ENCODE measurements at places on chromosomes 16 and 17. TPM values are rescaled to one million over a fixed set of nuclear protein-coding genes. Genes with fewer than 3 reads are reported as not detected.

TNS4 gene
- 12.8 TPM for total RNA-seq

CNTNAP4 gene
- not detected for total RNA-seq

SLC16A5 gene
- total RNA-seq = 6.0 TPM

TNFRSF17 gene
- not detected for total RNA-seq

SEZ6L2 gene
- 0.42 TPM for total RNA-seq

IRX5 gene
- not detected for total RNA-seq

SYCE1L gene
- total RNA-seq = 4.3 TPM

TLCD2 gene
- 0.30 TPM for total RNA-seq

ENPP7 gene
- not detected for total RNA-seq

BTBD17 gene
- not detected for total RNA-seq

MT1M gene
- total RNA-seq = not detected

- no peak for DNase-seq
These were observed 5.7 kb upstream of the CDH5 start for GRCh38 chr16:66360624-66361324.

DNA sequence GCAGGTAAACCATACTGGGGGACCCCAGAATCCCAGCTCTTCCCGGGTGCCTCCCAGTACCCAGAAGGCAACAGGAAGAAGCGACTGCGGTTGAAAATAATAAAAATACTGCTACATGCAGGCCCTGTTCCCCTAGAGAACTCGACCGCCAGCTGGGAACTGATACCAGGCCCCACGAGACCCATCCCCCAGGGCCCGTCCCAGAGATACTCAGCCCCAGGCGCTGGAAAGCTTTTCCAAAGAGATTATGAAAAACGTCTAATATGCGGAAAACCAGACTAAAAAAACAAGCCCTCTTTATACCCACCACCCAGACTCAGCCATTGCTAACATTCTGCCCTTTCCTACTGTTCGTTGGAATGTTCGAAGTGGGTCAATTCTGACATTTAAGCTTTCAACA, 12.9 kb upstream of the MEAK7 start:
- no peak for DNase-seq

GRCh38 chr17:50779747-50780353, 12.5 kb upstream of the ANKRD40CL start:
- DNase-seq = peak; percentile 52

- no peak for DNase-seq
These were observed 21.4 kb downstream of the EMP2 start for GRCh38 chr16:10558746-10559641.

DNA sequence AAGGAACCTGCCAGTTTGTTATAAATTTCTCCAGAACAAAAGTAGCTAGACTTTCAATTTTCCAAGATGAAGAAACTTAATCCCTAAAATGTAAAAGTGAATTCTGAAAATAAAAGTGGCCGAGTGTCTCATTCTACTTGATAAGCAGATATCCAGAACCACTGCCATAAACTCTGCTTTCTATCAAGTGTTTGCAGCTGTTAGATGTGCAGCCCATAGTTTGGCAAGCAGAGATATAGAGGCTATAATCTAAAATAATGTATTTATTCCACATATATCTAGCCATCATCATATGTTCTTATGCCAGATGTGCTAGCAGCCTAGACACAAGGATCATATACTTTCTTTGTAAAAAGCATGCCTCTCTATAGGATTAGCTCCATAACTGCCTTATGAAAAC, 14.7 kb upstream of the FBXL20 start:
- DNase-seq = no peak

DNA sequence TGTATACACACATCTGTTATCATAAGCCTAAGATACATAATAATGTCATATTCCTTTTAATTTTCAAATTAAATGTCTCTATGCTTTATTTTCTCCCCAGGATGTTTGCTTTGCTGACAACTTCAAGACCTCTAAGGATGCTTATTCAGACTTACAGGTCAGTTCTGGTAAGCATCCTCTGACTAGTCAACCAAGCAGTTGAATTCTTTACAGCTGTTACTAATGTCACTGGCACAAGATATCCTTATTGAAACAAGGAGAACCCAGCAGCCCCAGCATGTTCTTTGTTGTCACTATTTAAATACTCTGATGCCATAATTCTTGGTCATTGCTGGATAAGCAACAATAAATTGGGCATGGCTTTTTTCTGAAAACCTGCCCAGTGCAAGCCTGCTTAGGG, 232.3 kb upstream of the PMFBP1 start:
- DNase-seq = no peak

GRCh38 chr17:43405861-43406260, 7.1 kb downstream of the ARL4D start:
- no peak for DNase-seq

- DNase-seq = no peak
These were observed 4.9 kb downstream of the P3H4 start for GRCh38 chr17:41806685-41807445.

- no peak for DNase-seq
These were observed 199.4 kb upstream of the RPL38 start for GRCh38 chr17:74004056-74004455.

GRCh38 chr17:78377858-78378224, 608 bp upstream of the PGS1 start:
- no peak for DNase-seq

- DNase-seq = peak; percentile 93
These were observed 1.1 kb upstream of the MLLT6 start for GRCh38 chr17:38703742-38704605.

DNA sequence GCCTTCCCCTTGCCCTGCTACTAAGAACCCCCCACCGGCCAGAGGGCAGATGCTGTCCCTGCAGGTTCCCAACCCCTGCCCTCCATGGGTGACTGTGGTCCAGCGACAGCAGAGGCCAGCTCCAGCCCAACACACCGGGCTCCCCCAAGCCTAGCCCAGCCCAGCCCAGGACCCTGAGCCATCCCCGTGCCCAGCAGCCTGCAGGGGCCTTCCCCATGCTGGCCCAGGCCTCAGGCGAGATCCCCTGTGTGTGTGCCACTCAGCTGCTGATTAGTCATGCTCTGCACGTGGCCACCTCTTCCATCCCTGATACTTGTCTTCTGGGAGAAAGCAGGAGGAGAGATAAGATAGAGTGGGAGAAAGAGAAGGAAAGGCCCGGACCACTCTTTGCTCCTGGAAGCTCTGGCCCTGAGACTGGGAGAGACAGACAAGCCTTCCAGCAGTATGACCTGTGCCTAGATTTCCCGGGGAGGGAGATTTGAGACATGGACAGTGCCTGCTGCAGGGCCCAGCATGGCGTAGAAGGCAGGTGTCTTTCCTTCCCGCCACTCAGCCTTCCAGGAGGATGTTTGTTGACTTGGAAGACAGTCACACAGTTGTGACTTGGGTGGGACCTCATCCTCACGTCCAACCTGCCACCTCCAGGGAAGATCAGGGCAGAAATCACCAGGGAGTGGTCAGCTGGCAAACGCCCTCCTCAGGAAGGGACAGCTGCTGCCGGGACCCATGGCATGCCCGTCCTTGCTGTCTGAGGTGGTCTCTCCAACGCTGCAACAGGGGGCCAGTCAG, 41.3 kb upstream of the RASD1 start:
- DNase-seq = no peak

DNA sequence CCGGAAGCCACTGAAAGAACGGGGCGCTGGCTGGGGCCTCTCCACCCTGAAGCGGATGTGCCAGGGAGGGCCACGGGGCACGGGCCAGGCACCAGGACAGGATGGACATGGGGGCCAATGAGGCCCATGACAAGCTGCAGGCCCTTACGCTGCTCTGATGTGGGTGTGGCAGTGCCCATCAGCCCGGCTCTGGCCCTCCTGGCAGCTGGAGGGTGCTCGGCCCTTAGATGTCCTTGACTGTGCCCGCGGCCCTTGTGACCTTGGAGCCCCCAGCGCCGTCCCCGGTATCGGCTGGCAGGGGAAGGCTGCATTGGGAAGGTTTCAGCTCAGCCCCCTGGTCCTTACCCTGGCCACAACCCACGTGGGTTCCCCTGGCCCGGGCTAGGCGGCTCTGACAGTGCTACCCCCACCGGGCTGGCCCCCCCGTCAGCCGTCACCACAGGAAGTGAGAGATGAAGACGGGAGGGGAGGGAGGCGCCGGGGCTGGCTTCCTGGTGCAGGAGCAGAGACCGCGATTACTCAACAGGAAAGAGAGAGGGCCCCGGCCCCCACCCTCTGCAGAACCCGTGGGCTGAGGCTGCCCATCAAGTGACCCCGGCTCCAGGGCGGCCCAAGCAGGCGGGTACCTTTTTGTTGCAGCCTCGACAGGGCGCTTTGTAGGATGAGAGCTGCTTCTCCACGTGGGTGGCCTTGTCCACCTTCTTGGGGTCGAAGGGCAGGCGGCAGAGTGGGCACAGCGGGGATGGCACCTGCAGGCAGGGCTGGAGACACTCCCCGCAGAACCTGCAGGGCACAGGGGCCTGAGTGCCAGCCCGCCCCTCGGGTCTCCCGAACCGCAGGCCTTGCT, 5.3 kb downstream of the RNF166 start:
- peak; percentile 98 for DNase-seq

GRCh38 chr17:57277923-57278604, 21.7 kb downstream of the MSI2 start:
- peak; percentile 56 for DNase-seq

- no peak for DNase-seq
These were observed 35.4 kb upstream of the ABCC11 start for GRCh38 chr16:48282636-48283263.

DNA sequence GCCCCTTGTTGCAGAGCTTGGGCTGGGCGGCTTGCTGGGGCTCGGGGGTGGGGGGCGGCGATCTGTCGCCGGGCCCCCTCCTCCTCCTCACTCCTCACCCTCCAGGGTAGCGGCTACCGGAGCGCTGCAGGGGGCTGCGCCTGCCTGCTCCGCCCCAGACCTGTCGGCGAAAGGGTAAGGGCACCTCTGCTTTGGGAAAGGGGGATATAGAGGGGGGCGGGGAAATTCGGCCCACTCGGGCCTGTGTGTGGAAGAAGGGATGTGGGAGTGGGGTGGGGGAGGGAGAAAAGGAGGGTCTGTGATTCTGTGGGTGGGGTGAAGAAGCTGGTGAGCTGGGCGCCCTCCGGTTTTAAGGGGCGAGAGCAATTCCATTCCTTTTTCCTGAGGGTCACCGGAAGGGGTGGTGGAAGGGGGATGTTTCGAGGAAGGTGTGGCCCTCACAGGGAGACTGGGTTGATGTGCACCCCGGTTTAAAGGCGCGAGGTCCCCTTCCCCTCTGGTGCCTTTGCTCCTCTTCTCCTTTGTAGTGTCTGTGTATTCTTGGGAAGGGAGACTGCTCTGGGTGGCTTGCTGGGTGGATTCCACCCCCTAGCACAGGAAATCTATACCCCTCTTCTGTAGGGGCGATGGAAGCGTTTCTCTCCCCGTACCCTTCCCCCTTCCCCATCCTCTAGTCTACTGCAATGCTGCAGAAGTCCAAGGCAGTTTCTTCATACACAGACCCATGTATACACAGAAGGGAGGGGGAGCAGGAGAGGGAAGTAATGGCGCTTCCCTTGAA, 878 bp downstream of the TAOK1 start:
- peak; percentile 18 for DNase-seq

DNA sequence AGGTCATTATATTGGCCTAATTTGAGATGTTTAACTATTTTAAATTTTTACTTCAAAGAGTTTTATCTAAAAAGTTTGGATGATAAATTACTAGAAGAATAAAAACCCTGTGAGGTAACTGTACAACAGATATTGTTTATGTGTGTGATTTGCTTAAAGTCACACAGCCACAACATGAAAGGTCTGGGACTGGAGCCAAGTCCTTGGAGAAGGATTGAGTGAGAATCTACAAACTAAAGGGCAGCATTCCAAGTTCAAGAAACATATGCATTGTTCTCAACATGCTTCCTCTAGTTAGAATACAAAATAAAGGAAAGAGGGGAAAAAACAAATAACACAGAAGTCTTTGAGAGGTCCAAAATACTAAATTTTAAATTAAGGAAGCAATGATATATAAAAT, 131.5 kb upstream of the MON1B start:
- no peak for DNase-seq

GRCh38 chr17:8126491-8127066, 2.7 kb upstream of the HES7 start:
- DNase-seq = peak; percentile 74

- DNase-seq = no peak
These were observed 122.6 kb upstream of the MED13 start for GRCh38 chr17:62187681-62188080.

GRCh38 chr16:56852401-56852730, 12.6 kb upstream of the SLC12A3 start:
- no peak for DNase-seq

GRCh38 chr17:74280093-74280513, 6.1 kb downstream of the DNAI2 start:
- DNase-seq = peak; percentile 75

DNA sequence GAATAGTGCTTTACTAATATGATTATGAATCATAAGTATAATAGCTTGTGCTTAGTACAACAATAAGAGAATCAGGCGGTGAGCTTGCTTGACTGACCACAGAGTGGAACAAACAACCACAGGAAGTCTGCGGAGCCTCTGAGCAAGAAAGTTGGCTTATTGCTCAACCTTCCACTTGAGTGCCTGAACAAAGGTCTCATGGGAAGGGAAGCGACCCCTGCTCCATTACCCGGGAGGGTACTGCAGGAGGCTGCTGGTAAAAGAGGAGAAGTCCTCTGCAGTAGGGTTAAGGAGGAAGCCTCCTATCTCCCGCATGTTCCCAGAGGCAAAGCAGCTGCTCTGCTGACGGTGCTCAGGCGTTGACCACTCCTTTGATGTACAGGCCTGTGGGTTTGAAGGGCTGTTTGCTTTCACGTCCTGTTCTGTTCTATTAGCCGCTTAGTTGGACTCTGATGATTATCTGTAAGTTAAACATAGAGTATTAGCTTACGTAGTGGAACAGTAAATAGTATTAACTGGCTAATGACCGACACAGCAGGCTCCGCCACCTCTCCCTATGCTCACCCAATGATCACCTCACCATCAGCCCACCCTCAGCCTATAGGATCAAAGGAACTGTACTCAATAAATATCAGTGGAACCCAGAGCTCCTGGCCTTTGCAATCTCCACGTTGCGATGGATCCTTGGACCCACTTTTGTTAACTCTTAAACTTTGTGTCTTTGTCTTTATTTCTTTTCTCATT, 17.5 kb downstream of the ALOX15B start:
- peak; percentile 67 for DNase-seq

DNA sequence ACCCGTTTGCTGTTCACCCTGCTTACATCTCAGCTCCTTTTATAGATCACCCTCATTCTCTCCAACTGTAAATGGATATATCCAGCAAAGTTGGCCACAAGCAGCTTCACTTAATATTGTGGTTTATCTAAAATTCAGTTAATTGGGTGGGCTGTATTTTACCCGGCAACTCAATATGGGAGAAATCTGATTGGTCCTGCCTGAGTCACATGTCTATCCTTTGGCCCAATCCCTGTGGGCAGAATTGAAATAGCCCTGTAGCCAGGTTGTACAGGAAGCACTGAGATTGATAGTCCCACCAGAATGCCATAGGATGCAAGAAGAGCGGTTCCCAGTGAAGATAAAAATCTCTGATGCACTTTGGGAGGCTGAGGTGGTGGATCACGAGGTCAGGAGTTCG, 73.2 kb downstream of the AIPL1 start:
- DNase-seq = no peak

- DNase-seq = no peak
These were observed 120.4 kb upstream of the IRX6 start for GRCh38 chr16:55203570-55203969.
